ENCODE measurements at places on chromosomes 7 and 10. TPM values are rescaled to one million over a fixed set of nuclear protein-coding genes. Genes with fewer than 3 reads are reported as not detected.

The PCLO gene
- 0.27 TPM for total RNA-seq

DNA sequence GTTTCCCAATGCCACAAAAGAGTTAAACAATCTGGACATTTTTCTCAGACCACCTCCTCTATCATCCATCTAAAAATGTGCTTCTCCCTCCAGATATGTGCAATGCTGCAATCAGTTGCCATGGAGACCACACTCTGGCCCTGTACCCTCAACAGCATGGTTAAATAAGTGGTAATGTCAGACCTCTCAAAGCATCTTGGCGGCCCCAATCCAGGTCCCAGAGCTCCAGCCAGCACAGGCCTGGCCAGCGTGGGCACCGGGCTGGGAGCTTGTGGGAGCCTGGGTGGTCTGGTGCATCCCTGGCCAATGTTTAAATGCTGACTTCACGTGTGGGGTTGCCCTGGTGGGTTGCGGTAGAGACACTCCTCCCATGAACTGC lies 362.9 kb upstream of the ZNF32 start:
- DNase-seq, result no peak

- no peak for DNase-seq
These were observed 139.7 kb upstream of the PCBD1 start for GRCh38 chr10:71028066-71028465.

DNA sequence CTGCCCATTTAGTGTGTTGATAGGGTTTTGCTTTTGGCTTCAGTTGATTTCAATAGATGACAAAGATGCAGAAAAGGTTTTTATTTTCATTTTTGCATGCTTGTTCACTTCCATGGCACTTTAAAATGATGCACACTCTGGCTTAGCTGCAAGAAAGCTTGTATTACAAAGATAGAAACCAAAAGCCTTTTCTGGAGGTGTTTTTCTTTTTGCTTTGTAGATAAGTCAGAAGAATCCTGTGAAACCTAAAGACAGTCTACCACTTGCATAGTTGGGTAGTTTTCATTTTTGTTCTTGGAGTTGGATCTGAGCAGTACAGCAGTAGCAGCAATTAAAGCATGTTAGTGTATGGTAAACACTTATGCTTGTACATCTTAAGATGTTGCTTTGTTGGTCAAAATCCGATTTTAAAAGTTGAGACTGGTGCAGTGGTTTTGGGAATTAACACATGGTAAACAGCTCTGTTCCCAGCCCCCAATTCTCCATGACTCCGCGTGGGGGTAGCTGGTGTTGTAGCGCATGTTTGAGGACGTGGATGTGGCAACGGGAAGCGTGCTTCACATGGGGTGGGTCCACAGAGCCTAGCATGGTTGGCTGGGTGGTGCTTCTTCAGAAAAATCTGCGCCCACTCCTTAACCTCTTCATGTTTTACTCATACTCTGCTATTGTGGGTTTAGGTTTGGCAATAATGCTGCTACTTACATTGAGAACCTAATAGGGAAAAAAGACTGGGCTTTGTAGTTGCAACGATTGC lies 19.8 kb downstream of the CCNY start:
- no peak for DNase-seq

The GSAP gene
- 4.3 TPM for total RNA-seq

GRCh38 chr7:67875558-67875957 lies 878.9 kb downstream of the TYW1 start:
- DNase-seq, result peak; percentile 1

GRCh38 chr7:144834641-144835144 lies 1.2 kb downstream of the TPK1 start:
- DNase-seq, result peak; percentile 76

The VDAC2 gene
- total RNA-seq, result 186 TPM

DNA sequence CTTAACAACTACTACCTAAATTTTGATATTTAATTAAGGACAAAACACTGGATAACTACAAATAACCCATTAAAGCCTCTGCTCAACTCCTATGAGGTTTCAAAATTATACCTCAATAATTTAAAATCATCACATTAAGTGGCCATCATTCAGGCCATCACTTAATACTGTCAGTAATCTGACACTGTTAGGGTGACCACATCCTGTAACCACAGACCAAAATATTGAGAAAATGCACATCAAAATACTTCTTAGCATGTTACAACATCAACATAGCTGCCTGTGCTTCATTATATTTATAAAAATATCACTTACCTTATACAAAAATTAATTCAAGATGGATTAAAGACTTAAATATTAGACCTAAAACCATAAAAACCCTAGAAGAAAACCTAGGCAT lies 23.3 kb downstream of the SEM1 start:
- no peak for DNase-seq

DNA sequence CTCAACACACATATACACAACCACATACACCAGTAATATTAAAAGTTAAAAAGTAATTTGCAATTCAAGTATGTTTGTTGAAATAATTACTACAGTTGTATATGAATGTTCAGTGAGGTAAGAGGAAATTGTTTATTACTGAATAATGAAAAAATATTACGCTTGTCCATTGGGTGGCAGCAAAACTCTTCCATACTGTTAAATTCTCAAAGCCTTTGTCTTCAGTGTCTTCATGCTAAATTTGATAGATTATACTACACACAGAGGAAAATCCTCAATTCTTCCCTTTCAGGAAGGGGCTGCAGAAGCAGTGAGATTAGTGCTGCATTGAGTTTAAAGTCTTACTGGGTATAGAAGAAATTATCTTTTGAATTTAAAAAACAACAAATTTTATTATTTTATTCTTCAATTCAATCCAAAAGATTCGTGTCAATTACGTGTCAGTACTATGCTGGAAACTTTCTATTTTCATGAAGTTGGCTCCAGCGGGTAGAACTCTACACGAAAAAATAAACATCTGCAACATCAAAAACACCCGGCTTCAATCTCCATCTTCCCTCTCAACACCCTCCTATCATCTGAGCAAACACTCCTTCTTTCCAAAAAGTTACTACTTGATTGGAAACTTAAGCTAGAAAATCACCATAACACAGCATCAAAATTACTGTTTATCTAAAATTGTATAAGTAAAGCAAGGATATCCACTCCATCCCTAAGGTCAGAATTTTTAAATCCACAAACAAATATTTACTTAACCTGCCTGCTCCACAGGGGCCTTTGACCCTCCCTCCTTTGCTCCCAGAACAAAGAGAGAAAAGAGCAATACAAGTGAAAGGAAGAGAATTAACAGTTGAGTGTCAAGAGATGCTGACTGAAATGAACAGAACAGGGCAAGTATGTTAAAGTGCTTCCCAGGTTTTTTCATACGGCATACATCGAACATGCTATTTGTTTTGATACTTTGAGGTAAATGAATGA lies 37.0 kb upstream of the TES start:
- peak; percentile 72 for DNase-seq

DNA sequence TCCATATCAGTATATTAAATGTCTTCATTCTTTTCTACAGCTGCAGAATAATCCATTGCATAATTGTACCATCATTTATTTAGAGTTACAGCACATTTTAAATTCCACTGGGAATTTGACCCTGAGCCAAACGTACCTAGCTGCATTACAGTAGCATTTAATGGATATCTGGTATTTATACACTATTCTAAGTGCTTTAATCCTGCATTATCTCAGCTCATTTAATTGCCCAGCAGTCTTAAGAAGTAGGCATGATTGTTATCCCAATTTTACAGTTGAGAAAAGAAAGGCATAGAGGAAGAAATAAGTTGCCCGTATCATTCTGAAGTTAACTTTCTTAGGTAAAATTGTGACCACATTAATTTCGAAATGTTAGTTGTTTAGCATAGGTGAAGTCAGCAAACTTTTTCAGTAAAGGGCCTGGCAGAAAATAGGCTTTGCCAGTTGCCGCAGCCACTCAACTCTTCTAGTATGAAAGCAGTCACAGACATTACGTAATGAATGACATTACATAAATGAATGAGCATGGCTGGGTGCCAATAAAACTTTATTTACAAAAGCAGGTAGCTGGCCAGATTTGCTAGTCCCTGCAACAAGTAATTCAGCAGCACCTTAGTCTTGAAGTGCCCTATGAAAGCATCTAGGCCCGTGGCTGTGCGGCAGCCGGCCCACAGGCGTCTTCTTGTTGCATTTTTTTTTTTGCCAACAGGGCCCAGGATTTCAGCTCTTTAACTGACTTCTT lies 30.0 kb downstream of the GUSB start:
- no peak for DNase-seq

GRCh38 chr10:100157156-100157555 lies 28.7 kb downstream of the ERLIN1 start:
- DNase-seq, result no peak

DNA sequence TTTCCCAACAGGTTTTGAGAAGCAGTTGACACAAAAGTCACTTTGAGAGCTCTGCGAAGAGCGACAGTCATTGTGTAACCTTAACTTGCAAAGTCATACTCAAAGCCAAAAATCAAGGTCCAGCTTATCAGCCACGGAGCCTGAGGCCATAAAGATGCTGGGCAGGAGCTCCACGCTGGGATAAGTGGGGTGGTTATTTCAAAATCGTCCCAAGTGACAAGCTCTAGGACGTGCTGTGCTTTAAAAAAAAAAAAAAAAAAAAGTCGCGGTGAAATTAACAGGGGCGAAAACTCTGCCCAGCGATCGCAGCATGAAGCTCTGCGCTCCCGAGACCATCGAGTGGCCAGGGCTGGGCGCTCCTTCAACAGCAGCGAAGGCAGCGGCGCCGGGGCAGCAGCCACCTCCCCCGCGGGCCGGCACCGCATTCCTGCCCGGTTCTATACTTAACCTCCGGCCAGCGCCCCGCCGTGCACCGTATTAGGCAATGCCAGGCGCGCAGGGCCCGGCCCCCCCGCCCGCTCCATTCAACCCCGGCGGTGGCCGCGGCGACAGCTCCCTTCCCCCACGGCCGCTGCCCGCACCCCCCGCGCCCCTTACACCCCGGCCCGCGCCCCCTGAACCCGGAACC lies 657 bp downstream of the HACD1 start:
- peak; percentile 65 for DNase-seq

DNA sequence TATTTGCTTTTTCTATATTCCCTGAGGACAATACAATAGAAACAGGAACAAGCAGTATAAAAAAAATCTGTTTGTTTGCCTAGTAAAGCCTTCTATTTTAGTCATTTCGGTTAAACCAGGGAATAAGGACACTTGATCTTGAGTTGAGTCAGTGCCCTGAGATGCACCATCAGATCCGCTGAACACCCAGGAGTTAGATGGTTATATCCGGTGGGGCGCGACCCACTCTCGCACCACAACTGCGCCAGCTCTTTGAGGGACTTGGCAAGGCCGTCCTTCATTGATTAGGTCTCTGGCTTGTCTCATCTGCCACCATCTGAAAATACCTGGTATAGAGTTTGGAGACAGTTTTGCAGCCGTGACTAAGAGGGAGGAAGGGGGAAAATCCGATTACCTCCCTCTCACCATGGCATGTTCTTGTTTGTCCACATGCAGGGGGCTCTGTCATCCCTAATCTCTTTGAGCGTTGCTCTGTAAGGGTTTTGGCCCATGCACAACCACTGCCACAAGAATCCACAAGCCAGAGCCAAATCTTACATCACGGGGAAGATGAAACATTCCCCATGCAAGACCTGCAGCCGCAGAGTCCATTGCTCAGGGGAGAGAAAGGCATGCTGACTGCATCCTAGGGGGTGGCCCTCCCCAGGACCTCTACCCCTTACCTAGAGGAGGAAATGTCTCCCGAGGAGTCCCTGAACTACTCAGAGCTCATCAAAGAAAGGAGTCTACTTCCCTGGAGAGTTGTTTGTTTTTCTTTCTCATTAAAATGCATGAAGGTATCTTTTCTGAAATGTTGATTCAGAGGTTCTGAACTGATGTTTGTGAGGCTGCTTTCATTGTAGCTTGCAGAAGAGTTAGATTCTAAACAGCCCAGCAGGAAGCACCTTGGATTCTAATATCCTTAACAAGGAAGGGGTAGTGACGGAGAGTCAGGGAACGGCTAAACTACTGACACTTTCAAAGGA lies 101.6 kb upstream of the FAM171A1 start:
- peak; percentile 13 for DNase-seq

DNA sequence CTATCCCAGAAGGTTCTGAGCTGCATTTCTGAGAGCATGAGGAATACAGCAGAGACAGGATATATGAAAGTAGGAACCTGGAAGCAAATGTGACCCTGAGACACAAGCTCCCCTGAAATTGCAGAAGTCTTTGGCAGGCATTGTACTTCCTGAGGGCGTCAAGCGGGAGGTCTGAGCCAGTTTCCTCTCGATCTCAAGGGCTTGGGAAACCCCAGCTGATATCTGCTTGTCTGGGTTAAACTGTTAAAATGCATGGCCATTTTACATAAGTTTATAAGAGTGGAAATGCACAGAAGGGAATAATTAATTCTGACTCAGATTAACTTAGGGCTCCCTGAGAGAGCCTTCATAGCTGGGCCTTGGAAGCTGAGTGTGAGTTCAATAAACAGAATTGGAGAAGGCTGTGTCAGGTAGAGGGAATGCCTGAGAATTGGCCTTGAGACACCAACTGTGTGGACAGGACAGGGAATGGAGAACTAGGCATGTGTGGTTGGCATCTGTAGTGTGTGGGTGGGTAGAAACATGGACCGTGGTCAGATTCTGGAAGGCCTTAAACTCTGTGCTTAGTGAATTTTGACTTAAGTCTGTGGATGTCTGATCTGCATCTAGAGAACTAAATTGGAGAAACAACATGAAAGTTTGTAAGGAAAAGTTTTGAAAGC lies 53.3 kb downstream of the WIPF3 start:
- DNase-seq, result peak; percentile 70

- DNase-seq, result peak; percentile 79
These were observed 52.6 kb upstream of the PCBD1 start for GRCh38 chr10:70940834-70941568.

The NSUN6 gene
- total RNA-seq, result 16.5 TPM

GRCh38 chr10:24701447-24701846 lies 22.2 kb downstream of the ARHGAP21 start:
- DNase-seq, result no peak

GRCh38 chr7:4606797-4607196 lies 75.3 kb upstream of the FOXK1 start:
- no peak for DNase-seq

DNA sequence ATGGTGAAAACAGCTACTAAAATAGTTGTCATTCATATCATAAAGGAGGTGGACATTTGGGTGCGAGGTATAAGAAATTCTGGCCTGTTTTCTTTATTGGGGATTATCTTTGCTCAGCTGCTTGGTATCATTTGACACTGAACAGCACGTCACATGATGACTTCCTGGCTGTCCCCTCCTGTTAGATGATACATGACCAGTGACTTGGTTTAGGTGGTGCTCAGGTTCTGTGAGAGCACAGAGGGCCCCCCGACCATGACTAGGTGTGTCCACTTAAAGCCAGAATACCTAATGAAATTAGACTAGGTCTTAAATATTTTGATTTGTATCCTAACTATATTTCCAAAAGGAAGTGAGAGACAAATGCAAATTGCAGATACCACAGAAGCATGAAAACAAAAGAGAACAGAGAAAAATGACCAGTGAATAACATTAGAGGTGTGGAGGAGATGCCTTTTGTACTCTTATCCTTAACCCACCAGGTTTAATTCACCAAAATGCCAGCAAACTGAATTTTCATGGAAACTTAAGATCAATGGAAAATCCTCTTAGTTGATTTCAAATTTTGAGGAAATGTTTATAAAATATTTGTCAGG lies 50.6 kb upstream of the GJD4 start:
- peak; percentile 31 for DNase-seq

- no peak for DNase-seq
These were observed 40.3 kb upstream of the EGFR start for GRCh38 chr7:54978364-54979116.

The NME8 gene
- total RNA-seq, result 0.22 TPM

GRCh38 chr10:25017154-25017590 lies 760 bp downstream of the THNSL1 start:
- DNase-seq, result no peak
